Hypothalamus (tissue), 51 donors: ENCODE measurements at places on chromosomes 12 and 14.

DNA sequence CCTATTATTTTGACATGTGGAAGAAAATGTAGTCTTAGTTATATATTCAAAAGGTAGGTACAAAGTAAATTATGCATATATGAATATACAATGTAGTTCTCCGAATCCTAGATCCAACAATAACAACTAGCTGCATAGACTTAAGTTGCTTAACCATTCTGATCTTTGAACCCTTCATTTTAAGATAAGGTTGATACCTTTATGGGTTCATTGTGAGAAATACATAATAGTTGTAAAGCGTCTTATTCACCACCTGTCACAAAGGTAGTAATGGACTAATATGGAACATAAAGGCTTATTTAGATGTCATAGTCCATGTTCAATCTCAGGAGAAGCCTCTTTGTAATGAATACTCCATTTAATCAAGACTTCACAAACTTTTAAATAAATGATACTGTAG is 263.6 kb downstream of the TMTC2 start:
- no peak for DNase-seq

DNA sequence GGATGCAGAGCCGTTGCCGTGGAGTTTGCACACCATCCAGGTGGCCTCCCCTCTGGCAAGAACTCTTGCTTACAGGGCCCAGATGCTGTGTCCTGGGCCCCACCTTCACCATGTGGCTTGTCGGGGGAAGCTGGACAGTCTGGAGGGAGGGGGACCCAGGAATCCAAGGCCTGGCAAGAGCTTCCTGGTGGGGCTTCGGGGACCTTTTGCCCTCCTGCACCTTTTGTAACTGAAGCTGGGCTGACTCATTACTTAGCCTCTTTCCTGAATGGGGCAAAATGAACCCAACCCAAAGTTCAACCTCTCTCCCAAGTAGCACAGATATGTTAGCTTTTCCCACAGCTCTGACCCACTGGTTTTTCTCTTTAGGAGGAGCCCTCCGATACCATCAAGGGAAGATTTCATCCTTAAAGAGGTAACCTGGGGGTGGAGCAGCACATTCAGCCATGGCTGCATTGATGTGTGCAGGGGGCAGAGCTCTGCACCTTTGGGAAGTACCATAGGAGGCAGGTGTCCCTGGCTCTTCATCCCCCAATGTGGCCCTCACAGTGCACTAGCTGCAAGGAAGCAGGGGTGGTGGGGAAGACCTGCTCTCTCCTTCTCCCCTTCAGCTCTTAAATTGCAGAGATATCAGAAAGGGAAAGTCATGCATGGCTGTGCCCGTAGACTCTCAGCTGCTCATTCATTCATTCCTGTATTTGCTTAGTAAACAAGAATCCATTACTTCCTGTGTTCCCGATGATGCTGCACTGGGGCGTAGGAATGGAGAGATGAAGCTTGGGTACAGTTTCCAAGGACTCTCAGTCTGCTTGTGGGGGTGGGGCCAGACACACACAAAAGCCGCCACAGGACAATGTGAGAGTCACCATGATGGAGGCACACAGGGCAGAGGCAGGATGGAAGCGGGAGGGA is 13.0 kb downstream of the MVK start:
- DNase-seq = no peak

DNA sequence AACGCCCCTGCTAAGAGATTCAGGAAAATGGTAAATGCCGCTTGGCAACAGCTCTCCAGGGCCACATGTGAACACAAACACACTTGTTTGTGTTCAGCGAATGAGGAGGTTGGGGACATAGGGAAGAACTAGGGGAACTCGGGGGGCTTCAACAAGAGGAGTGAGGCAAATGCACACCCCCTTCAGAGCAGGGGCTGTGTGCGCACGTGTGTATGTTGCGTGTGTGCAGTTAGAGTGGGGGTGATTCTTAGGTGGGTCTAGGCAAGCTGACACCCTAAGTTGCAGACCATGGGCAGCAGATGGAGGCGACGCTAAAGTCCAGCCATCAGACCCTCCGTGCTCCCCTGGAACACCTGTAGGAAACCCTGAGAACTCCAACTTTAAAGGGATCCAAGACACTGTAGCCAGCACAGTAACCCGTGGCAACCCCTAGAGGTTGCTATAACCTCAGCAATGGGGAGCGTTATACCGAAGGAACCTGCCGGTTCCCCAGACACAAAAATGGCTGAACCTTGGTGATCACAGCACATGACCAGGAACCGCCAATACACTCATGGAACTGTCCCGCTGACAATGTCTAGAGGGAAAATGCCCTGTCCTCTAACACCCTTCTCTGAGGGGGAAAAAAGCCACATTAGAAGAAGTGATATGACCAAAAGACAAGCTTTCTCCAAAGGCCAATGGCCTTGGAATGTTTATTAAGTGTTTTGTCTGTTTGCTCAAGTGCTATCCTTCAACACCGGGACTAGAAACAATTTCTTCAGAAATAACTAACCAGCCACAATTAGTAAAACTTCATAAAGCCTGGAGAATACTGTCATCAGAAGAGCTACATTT is 86.5 kb upstream of the CEP83 start:
- DNase-seq = peak; percentile 63

DNA sequence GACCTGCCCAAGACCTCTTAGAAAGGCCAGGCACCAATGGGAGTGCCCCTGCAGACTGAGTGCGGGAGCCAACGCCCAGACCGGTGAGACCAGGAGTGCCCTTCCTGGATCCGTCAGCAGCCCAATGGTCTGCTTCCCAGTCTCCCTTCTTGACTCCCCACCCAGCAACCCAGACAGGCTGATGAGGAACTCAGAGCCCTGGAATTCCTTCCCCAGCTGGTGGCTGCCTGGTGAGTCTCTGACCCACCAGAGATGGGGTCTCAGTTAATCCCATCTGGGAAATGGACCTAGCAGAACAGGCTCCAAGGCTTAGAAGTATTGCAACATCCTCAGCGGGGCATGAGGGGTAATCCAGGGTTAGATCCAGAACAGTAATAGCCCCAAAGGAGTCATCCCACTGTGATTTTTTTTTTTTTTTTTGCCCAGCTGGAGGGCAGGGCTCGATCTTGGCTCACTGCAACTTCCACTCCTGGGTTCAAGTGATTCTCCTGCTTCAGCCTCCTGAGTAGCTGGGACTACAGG is 1.5 kb upstream of the RASAL1 start:
- DNase-seq = no peak

- no peak for DNase-seq
Observed at GRCh38 chr12:62767496-62767895, 167.5 kb downstream of the PPM1H start.

GRCh38 chr12:42631513-42631912 is 42.0 kb upstream of the PRICKLE1 start:
- DNase-seq = no peak

DNA sequence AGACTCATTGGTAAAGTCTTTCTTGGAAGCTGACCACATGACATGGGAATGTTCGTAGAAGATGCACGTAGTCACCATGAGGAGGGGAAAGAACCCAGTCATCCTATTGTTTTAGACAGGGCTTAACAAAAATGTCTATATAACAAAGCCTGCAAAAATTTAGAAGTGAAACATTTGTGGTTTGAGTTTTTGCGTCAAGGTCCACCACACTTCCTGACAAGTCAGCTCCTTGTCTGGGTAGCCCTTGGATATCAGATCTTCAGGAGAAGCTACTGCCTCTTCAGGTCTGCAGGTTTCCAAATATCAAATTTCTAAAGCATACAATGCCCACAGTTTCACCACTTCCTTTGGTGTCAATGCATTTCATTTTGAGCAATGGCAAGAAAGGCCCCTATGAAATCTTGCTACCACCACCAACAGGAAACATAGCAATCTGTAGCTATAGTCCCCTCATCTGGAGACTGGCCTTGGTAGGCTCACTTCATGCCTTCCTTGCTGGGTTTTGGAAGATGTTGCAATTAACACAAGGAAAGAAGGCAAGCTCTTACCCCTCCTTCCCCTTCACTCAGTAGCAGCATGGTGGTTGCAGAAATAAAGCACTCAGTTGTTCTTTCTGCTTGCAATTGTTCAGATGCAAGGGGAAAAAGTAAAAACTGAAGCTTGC is 235.2 kb downstream of the PCNX1 start:
- DNase-seq = no peak

- no peak for DNase-seq
Observed at GRCh38 chr12:116458492-116458891, 100.7 kb upstream of the MAP1LC3B2 start.

GRCh38 chr14:63478437-63478852 is 64.7 kb downstream of the PPP2R5E start:
- no peak for DNase-seq

DNA sequence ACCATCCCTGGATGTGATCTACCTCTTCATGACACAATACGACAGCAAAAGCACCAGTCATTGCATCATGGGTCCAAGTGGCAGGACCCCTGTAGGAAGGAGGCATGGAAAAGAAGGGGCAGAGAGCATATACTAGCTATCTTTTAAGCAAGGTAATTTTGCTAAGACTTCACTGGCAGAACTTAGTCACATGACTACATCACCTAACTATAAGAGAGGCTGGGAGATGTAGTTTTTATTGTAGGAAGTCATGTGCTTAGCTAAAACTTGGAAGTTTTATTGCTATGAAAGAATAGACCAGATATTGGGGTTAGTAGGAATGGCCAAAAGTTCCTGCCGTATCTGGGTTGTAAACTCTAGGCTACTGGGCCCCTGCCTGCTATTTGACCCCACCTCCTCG is 18.6 kb upstream of the CHST11 start:
- DNase-seq = no peak

DNA sequence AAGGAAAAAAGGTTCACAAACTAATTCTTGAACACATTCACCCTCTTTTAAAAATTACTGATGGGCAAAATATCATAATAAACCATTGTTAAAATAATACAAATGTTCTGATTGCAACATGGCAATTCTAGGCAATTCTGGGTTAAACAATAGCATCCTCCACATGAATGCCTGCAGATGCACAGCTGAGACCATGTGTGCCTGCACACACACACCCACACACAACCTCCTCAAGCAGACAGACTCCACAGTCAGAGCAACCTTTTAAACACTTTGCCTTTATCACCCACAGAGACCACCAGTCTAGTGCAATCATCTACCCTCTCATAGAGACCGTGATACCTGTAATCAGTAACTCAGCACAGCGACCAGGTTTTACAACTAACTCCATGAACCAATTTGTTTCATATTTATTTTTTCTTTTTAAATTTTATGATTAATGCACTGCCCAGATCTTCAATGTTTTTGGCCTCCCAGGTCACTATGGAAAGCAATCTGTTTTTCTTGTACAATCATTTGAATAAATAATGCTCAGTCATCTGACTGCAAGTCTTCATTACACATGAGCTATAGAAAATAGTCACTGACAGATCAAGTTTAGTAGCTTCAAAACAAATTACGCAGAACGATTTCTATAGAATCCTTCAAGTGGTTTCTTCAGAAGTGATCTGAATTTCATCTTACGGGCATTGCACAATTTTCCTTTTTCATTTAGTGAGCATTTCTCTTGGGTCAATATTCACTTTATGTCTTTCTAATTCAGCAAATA is 105.8 kb downstream of the PRKD1 start:
- no peak for DNase-seq
